ENCODE measurements at places on chromosomes 13 and 19.

DNA sequence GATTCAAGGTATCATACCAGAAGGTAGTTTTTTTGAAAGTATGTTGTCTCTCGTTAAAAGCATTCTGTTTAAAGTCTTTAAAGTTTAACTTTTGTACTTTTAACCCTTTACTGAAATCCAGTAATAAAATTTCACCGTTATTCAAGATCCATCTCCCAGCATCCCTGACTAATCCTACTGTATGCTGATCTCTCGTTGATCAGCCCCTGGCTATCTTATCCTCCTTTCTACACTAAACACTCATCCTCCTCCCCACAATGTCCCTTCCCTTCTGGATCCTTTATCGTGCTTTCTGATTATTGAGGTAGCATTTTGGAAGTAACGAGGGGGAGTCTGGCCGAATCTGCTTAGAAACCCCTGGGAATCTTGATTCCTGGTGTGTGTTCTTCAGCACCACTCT lies 1.3 kb downstream of the TPP2 start:
- DNase-seq = no peak

DNA sequence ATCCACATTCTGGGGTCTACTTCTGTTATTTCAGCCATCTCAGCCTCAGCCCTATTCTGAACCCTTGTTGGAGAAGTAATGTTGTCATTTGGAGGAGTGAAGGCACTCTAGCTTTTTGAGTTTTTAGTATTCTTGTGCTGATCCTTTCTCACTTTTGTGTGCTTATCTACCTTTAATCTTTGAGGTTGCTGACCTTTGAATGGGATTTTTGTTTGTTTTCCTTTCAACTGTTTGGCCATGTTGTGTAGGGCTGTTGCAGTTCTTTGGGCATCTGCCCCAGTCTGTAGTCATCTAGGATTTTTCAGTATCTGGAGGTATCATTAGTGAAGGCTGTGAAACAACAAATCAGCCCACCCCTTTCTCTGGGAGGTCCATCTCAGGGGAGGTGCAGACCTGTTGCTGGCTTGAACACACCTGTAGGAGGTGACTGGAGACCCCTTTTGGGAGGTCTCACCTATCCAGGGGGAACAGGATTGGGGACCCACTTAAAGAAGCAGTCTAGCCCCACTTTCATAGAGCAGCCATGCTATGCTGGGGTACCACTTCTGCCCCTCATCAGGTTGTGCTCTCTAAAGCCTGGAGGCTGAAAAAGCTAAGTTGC lies 1391.4 kb downstream of the UQCRFS1 start:
- DNase-seq = no peak

DNA sequence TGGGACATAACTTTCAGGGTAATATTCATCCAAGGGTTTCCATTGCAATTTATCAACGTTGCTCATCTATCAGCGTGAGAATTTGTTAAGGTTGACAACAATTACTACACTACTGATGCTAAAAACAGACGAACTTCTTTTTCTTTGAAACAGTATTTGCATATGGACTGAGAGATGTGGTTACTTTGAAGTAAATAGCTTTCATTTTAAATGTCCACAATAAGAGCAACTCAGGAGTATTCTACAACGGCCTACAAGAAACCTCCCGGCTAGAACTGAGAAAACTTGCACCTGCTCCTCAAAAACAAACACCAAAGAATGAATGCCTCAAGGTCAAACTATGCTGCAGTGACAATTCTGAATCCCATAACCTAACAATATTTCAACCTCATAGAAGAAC lies 238.4 kb downstream of the IRS2 start:
- DNase-seq = no peak

- DNase-seq = no peak
Observed at GRCh38 chr19:51891193-51891747, 3.5 kb upstream of the ZNF577 start.

- DNase-seq = no peak
Observed at GRCh38 chr19:35833972-35834371, 18.3 kb downstream of the NPHS1 start.

DNA sequence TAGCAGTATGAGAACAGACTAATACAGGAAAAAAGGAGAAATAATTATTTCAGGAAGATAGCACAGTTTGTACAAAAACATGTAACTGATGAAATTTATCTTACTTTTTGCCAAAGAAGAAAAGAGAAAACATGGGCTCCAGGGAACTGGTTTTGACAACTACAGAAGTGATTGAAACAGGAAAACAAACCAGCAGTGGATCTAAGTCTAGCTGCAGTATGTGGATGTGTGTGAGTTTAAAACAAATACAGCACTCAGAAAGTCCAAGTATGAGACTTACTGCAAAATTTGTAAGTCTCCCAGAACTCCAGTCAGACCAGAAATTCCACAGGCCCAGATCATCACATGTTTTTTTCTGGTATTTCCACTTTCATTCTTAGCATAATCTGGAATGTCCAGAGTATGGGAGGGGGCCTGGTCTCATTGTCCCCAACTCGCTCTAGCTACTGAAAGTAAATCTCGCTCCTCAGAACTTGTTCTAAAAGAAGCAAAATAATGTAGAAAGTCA lies 259.5 kb downstream of the NHLRC3 start:
- DNase-seq = no peak

DNA sequence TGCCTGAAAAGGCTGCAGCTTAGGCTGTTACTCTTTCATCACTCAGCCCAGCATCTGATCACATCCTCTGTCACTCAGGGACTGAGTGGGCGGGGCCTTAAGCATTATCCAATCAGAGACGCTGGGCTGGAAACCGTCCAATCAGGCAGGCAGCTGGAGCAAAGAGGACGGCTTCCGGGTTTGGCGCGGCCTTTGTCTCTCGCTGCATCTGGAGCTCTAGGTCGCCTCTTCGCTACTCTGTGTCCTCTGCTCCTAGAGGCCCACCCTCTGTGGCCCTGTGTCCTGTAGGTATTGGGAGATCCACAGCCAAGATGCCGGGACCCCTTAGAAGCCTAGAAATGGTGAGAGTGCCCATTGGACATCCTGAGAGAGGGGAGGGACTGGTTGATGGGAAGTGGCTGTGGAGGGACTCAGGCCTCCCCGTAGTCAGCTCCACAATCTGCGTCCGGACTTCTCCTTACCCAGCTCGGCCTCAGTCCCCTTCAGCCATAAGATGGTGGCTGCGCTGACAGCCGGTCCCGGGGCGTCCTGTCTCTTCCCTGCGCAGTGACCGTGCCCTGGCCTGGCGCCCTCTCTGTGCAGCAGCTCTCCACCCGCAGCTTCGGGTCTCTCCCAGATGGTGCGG lies at the start of gene ZNF486:
ZNF486 (plus strand) TSS at position 195 of the 625 bp plus-strand sequence; CDS start at position 312, 117 bp downstream.
- peak; percentile 99 for DNase-seq

- peak; percentile 92 for DNase-seq
Observed at GRCh38 chr19:11191273-11191755, 6.0 kb downstream of the KANK2 start.

- DNase-seq = no peak
Observed at GRCh38 chr19:29593869-29594268, 12.2 kb upstream of the POP4 start.

- DNase-seq = no peak
Observed at GRCh38 chr13:40981361-40981760, 37.8 kb downstream of the ELF1 start.

GRCh38 chr19:53942001-53942786 lies 20.5 kb upstream of the CACNG8 start:
- DNase-seq = no peak

DNA sequence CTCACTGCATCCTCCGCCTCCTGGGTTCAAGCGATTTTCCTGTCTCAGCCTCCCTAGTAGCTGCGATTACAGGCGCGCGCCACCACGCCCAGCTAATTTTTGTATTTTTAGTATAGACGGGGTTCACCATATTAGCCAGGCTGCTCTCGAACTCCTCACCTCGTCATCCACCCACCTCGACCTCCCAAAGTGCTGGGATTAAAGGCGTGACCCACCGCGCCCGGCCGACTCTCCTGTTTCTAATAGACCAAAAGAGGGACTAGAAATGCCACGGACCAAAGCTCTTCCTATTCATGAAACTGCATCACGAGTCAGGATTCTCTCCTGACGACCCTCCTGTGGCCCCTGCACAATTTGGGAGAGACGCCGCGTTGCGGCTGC lies 563 bp downstream of the ZNF43 start:
- no peak for DNase-seq

- DNase-seq = peak; percentile 90
Observed at GRCh38 chr19:50427997-50428425, 4.7 kb upstream of the MYBPC2 start.

GRCh38 chr13:108377646-108378206 lies 108.2 kb downstream of the TNFSF13B start:
- no peak for DNase-seq

GRCh38 chr19:2213799-2214198 lies 22.3 kb downstream of the PLEKHJ1 start:
- DNase-seq = no peak

DNA sequence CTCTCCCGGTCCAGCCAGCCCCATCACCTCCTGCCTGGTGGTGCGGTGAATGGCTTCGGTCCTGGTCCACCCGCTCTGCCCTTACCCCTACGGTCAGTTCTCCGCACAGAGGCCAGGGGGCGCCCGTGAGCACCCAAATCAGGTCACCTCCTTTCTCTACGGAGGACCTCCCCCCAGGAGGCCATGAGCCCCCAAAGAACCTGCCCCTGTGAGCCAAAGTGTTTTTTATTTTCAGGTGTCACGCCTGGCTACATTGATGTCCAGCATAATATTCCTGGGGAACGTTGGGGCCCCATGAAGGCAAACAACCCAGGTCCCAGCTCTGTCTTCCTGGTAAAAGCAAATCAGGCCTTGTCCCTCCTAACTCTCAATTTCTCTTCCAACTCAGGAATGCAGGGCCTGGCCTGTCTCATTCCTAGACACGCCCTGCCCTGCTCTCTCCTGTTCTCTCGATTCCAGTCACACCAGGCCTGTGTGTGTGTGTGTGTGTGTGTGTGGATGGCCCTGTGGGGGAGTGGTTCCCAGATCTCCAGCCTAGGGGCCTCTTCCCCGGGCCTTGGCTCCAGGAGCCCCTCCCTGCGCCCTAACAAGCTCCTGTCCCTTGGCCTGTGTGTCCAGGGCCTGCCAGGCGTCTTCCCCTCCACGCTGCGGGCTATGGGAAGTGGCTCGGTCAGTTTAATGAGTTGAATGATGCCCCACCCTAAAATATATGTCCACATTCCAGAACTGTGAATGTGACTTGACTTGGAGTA lies 9.7 kb upstream of the GIPC1 start:
- peak; percentile 79 for DNase-seq

- DNase-seq = no peak
Observed at GRCh38 chr19:33947265-33947964, 150.7 kb downstream of the KCTD15 start.

- DNase-seq = no peak
Observed at GRCh38 chr13:51416107-51416506, 36.7 kb downstream of the INTS6 start.

- peak; percentile 55 for DNase-seq
Observed at GRCh38 chr13:97386801-97387484, 47.0 kb upstream of the RAP2A start.

GRCh38 chr13:24802074-24802473 lies 38.1 kb downstream of the RNF17 start:
- no peak for DNase-seq

GRCh38 chr13:29532116-29532515 lies 63.4 kb downstream of the SLC7A1 start:
- DNase-seq = no peak

DNA sequence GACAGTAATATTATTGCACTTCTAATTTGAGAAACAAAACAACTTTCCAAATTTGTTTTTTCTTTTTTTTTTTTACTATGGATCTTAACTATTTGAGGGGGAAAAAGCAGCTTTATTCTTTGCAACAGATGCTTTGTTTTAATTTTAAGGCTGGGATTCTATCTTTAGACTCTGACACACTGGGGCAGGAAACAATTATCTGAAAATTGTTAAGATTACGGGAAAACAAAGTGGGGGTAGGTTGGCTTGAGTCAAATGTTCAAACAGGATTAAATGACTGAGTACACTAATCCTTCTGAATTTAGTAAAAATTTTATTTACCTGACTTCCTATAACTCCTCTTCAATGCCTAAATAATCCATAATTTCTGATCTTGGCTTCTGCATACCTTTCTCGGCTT lies 543.2 kb downstream of the SLITRK6 start:
- DNase-seq = no peak

DNA sequence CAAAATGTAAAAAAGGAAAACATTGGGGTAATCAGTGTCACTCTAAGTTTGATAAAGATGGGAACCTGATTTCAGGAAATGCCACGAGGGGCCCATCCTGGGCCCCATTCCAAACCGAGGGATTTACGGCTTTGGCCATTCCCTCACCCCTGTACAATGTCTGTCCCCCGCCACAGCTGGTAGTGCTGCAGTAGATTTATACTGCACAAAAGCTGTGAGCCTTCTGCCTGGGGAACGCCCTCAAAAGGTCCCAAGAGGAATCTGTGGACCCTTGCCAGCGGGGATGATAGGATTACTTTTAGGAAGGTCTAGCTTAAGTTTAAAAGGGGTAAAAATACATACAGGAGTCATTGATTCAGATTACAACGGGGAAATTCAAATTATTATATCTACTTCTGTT lies 173.4 kb upstream of the SGCG start:
- DNase-seq = peak; percentile 70

DNA sequence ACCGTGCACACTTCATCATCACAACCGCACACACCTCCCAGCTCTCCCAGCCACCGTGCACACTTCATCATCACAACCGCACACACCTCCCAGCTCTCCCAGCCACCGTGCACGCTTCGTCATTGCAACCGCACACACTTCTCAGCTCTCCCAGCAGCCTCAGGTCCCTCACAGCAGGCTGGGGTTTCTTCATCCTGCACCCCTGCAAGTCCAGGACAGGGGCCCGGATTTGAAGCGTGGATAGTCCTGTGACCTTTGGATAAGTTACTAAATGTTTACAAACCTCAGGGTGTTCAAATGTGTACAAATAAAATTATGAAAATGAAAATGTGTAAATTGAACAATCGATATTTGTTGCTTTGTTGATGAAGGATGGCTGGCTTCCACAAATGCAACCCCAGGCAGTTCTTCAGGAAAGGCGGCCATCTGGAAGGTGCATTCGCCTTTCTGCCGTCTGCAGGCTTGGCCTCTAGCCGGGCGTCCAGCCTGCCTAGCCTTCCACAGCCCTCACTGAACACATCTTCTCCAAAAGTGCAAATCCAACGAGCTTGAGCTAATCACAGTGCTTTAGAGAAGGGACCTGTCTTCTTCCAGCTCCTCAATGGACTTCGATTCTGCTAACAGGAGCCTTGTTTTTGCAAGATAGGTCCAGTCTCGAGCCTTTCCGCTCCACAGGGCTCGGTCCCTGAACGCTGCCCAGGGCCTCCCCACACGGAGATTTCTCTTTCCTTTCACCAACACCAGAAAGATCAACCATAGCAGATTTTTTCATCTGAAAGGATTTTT lies 74.2 kb downstream of the SPACA7 start:
- no peak for DNase-seq

DNA sequence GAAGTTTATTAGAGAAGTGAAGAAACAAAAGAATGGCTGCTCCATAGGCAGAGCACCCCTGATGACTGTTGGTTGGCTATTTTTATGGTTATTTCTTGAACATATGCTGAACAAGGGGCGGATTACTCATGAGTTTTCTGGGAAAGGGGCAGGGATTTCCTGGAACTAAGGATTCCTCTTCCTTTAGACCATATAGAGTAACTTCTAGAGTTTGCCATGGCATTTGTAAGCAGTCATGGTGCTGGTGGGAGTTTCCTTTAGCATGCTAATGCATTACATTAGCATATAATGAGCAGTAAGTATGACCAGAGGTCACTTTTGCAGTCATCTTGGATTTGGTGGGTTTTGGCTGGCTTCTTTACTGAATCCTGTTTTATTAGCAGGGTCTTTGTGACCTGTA lies 38.7 kb upstream of the PCDH8 start:
- DNase-seq = no peak

GRCh38 chr13:32033744-32034143 lies 2.2 kb downstream of the FRY start:
- no peak for DNase-seq

GRCh38 chr13:108257248-108257647 lies 12.3 kb upstream of the TNFSF13B start:
- no peak for DNase-seq
